Mammary microvascular endothelial cell (primary cell): ENCODE measurements at places on chromosomes 16 and 17. TPM values are rescaled to one million over a fixed set of nuclear protein-coding genes. Genes with fewer than 3 reads are reported as not detected.

SLC16A6 gene
- total RNA-seq, result 0.20 and 0.74 TPM in 2 replicates

ZG16 gene
- not detected in 2 replicates for total RNA-seq

LLGL2 gene
- 3.9 and 5.2 TPM in 2 replicates for total RNA-seq

SLC22A31 gene
- not detected in 2 replicates for total RNA-seq

HOXB9 gene
- total RNA-seq, result 10.6 and 12.9 TPM in 2 replicates
